ENCODE measurements at places on chromosomes 16 and 17.

DNA sequence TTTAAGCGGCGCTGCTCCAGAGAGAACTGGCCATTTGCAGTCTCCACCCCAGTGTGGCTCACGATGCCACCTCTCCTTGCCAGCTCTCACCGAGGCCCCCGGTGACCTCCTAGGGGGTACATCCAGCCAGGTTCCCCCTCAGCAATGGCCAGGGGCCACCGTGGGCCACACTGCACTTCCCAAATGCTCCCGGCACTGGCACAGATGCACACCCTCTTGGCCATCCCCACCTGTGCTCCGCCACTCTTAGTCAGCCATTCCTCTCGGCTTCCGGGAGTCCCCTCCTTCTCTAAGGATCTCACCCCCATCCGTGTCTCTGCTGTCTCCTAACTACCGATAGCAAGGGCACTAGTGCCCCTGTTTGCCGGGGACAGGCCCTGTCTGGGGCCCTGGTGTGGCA lies 25.8 kb downstream of the MLYCD start:
- no peak for DNase-seq

- DNase-seq: no peak
Measured at GRCh38 chr17:29039764-29040598, 3.0 kb upstream of the PIPOX start.

GRCh38 chr16:46718214-46718613 lies 28.8 kb downstream of the ORC6 start:
- DNase-seq: no peak

- DNase-seq: no peak
Measured at GRCh38 chr17:72150632-72151460, 30.0 kb downstream of the SOX9 start.

Data from memory B cell (primary cell).